ENCODE measurements at places on chromosomes 16 and 17.

DNA sequence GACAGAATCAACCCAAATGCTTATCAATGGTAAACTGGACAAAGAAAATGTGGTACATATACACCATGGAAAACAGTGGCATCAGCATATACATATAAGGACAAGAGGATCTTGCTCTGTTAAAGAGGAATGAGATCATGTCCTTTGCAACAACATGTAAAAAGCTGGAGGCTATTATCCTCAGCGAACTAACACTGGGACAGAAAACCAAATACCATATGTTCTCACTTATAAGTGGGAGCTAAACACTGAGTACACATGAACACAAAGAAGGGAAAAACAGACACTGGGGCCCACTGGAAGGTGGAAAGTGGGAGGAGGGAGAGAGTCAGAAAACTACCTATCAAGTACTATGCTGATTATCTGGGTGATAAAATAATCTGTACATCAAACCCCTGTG is 447.3 kb upstream of the MAF start:
- no peak for DNase-seq

- DNase-seq: no peak
Observed at GRCh38 chr17:17564323-17564722, 27.2 kb downstream of the PEMT start.

GRCh38 chr16:48617104-48617705 is 7.2 kb upstream of the N4BP1 start:
- no peak for DNase-seq

GRCh38 chr17:41483991-41484826 is 3.3 kb upstream of the KRT35 start:
- no peak for DNase-seq

DNA sequence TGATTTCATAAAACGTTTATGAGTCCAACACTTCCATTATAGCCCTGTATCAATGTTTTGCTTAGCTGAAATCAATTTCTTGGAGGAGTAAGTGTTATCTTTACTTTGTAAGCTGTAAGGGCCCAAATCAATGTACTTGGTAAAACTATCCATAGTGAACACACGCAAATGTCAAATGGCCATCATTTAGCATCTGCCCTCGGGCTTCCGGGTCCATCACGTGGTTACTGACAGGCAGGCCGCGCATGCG is 687 bp upstream of the NARF start:
- no peak for DNase-seq

DNA sequence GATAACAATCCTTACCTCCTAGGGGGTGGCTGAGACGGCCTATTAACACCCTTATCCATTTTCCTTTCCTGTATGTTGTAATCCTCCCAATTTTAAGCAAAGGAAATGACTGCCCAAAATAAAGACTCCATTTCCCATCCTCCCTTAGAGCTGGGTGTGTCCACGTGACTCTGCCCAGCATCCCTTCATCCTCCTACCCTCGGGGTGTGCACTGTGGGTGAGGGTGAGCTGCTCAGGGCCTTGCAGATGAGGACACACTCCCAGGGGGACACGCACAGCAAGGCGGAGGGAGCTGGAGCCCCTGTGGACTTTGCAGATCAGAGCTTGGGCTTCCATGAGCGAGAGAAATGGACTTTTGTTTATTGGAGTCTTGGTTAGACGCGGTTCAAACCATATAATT is 186.8 kb downstream of the IRF8 start:
- no peak for DNase-seq

DNA sequence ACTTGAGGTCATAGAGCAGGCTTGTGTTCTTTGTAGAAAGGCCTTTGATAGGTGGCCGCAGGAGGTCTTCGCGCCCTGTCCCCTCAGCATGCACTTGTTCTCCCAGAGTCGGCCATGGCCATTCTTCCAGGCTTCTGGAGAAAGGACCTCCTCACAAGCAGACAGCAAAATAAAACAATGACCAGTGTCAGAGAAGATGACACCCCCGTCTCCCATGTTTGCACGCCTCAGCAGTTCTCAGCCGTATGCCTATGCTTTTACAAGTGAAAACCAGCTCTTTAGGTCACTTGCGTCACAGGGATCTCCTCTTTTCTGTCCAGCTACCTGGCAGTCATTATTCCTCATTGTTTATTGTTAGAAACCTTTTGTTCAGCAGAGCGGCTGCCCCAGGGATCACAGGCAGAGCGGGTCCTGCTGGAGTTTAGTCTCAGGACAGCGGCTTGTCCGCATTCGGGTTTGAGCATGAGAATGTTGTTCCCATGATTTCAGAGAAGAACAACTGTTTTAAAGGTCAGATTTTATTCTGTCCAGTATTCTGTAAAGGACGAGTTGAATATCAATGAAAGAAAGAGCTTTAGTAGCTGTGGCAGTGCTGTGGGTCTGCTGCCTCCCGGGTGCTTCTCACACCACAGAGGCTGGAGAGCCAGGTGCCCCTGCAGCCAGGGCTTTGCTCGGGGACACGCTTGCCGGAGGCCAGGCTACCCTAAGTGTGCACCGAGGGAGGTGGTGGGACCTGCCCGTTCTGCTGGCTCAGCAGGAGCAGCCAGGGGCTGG is 123.9 kb downstream of the RPTOR start:
- no peak for DNase-seq

DNA sequence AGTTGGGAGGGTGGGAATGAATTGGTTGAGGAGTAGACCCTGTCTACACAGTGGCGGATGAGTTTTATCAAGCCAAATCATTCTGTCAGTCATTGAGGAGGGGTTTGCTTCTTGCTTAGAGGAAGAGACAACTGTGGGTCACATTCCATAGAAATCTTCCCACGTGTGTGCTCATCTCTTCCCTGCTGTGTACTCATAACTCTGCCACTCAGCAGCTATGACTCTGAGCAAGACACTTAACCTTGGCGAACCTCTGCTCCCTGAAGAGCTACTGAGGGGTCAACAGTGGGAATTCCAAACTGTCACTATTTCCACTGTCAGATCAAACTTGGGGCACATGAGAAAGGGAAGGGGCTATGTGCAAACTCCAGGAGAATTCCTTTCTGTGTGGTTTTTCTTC is 72.6 kb upstream of the COX10 start:
- DNase-seq: no peak

GRCh38 chr17:73401911-73402310 is 90.1 kb upstream of the CDC42EP4 start:
- DNase-seq: no peak

- DNase-seq: no peak
Observed at GRCh38 chr16:69509125-69509524, 56.6 kb upstream of the NFAT5 start.

DNA sequence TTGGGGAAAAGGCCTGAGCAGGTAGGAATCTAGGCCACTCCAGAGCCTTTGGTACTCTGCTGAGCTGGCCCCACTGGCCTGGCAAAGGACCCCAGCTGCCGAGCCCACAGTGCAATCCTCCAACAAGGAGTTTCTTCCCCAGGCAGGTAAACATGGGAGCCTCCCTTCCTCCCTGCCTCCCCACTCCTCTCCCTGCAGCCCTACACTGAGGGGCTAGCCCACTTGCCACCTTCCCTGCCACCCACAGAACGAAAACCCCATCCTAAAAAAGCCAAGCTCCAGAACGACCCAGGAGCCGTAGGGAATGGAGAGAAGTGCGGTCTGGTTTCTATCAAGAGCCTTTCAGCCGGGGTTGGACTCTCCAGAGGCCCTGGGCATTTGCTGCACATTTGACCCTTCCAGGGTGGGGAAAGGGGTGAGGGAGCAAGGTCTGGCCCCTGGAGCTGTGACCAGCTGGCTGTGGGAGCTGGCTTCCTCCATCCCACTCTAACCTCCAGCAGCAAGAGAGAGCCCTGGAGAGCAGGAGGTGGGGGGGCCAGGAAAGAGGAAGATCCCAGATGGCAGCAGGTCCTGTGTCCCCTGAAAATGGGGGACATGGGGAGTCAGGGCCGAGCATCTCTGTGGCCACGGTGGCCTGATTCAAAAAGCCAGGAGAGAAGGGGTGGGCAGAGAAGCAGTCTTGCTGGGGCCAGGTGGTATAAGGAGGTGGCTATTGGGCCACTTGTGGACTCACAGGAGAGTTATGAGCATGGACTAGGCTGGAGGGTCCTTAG is 1.3 kb downstream of the HID1 start:
- no peak for DNase-seq

GRCh38 chr17:65231086-65231485 is 93.9 kb downstream of the RGS9 start:
- no peak for DNase-seq

DNA sequence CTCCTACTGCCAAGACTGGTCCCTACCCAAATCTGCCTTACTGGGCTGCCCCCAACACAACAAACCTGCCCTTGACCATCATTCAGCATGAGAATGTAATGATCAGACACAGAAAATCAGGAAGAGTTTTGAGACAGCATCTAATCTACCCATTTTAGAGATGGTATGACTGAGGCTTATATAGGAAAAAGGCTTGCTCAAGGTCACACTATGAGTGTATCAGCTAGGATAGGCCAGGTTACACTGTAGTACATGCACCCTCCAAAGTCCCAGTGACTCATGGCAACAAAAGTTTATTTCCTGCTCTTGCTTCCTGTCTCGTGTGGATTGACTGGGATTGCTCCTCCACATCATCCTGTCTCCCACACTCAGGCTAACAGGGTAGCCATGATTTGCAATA is 27.9 kb downstream of the NLRC5 start:
- DNase-seq: no peak

GRCh38 chr17:17950806-17951205 is 21.4 kb downstream of the TOM1L2 start:
- no peak for DNase-seq

All from T-helper 22 cell (primary cell).